Renal cortex interstitium (tissue), 15 donors: ENCODE measurements at places on chromosomes 4 and X. TPM values are rescaled to one million over a fixed set of nuclear protein-coding genes. Genes with fewer than 3 reads are reported as not detected.

DNA sequence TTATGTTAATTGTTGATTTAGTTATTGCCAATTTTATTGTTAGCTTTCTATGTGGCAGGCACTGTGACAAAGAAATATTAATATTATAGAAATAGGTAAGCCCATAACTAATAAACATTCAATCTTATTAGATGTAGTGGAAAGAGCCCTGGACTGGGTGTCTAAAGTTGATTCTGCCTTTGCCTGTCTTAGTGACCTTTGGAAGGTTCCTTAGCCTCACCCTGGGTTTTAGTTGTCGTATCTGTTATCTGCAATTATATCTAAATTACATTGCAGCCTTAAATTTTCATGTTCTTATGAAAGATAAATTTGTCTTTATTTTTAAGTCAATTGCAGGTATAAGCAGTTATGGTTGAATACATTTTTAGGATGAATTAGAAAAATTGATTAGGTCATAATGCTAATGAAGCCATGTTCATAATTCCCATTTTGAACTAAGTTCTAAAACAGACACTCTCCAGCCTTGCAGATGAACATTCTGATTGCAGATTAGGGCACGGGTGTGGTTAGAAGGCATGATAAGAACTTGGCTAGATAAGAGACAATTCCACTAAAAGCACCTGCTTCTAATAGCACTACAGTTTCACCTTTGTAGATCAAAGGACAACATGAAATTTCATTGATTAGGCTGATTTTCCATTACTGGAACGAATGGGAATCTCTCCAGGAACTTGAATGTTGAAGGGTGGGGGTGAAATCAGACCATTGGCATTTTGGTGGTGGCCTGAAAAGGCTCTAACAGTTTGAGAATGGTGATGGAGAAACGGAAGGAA, 17.3 kb upstream of the ENPEP start:
- DNase-seq, result no peak

NHSL2 gene
- polyA plus RNA-seq, result 10.0 TPM

ACE2 gene
- polyA plus RNA-seq, result 58.8 TPM

CT55 gene
- 0.30 TPM for polyA plus RNA-seq

DNA sequence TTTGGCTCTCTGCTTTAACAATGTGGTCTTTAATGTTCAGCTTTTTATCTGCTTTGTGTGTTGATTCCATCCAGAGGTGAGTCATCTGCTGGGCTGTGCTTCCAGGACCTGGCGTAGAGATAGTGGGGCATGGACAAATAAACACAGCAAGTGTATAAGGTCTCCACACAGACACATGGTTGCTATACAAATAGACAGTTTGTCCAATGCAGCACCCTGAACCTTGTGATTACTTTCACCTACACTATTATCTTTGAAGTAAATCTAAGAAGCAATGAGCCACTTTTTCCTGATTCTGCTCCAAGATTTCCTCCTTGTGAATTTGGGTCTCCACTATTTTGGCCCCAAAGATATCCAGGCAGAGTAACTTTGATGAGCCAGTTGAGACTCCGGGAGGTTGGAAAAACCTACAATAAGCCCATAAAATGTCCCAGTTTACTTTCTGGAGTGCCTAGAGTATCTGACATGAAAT, 12.1 kb downstream of the PPARGC1A start:
- DNase-seq, result no peak
